ENCODE measurements at places on chromosomes 7 and 10. TPM values are rescaled to one million over a fixed set of nuclear protein-coding genes. Genes with fewer than 3 reads are reported as not detected.

The SPDYE8 gene
- total RNA-seq: not detected

The EN2 gene
- not detected for total RNA-seq

The PKD1L1 gene
- total RNA-seq: 2.5 TPM

The UPK3BL1 gene
- total RNA-seq: 10.3 TPM

The PTTG1IP2 gene
- total RNA-seq: not detected

The RBP3 gene
- total RNA-seq: not detected

The SFTPA1 gene
- total RNA-seq: 0.19 TPM

The NPY4R2 gene
- total RNA-seq: not detected

Measured in cardiac septum (tissue), 1 donor.